ENCODE measurements at places on chromosomes 2 and 18. TPM values are rescaled to one million over a fixed set of nuclear protein-coding genes. Genes with fewer than 3 reads are reported as not detected.

The PROC gene
- 3.4 TPM for total RNA-seq

The PELI1 gene
- total RNA-seq = 57.6 TPM

The UGT1A10 gene
- 45.2 TPM for total RNA-seq

The NCKAP1 gene
- 105 TPM for total RNA-seq

The ZNF892 gene
- total RNA-seq = 2.6 TPM

- H3K4me3 ChIP-seq = no peak overlapping the region
- H3K27ac ChIP-seq = no peak overlapping the region
- DNase-seq = no peak
- H3K36me3 ChIP-seq = no peaks in the 10 kb centered on the region
- no peaks in the 10 kb centered on the region for H3K4me1 ChIP-seq
These were observed 176.1 kb downstream of the VAPA start for GRCh38 chr18:10089881-10090280.

- no peak overlapping the region for H3K4me3 ChIP-seq
- no peaks in the 10 kb centered on the region for H3K27me3 ChIP-seq
- no peak for DNase-seq
- H3K4me1 ChIP-seq = no peaks in the 10 kb centered on the region
These were observed 1626.3 kb upstream of the CELF4 start for GRCh38 chr18:39191931-39192330.

- H3K4me3 ChIP-seq = no peak overlapping the region
- H3K36me3 ChIP-seq = no peaks in the 10 kb centered on the region
- no peaks in the 10 kb centered on the region for H3K4me1 ChIP-seq
- H3K27me3 ChIP-seq = no peaks in the 10 kb centered on the region
- no peak overlapping the region for H3K27ac ChIP-seq
These were observed 6.0 kb downstream of the TTC31 start for GRCh38 chr2:74488643-74489481.

GRCh38 chr18:59560556-59560955 lies 136.7 kb downstream of the CCBE1 start:
- H3K4me1 ChIP-seq = no peaks in the 10 kb centered on the region
- no peak overlapping the region for H3K4me3 ChIP-seq
- DNase-seq = no peak
- H3K27me3 ChIP-seq = no peaks in the 10 kb centered on the region
- H3K36me3 ChIP-seq = no peaks in the 10 kb centered on the region

GRCh38 chr2:172013396-172013795 lies 13.6 kb downstream of the METAP1D start:
- DNase-seq = no peak
- no peaks in the 10 kb centered on the region for H3K27me3 ChIP-seq
- no peaks in the 10 kb centered on the region for H3K4me1 ChIP-seq

DNA sequence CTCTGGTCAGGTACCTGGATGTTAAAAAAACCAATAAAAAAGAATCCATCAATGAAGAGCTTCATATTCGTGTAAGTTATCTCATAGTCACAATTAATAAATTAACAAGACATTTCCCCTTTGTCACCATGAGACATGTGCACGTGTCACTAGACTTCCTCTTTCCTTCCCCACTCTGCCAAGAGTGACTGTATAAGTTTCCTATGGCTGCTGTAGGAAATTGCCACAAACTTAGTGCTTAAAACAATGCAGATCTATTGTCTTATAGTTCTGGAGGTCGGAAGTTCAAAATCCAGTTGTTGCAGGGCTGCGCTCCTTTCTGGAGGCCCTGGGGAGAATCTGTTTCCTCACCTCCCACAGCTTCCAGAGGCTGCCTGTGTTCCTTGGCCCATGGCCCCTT lies 35.8 kb downstream of the SLC9A4 start:
- no peak overlapping the region for H3K27ac ChIP-seq
- DNase-seq = no peak
- no peaks in the 10 kb centered on the region for H3K36me3 ChIP-seq
- H3K27me3 ChIP-seq = no peaks in the 10 kb centered on the region
- no peaks in the 10 kb centered on the region for H3K4me1 ChIP-seq
- H3K4me3 ChIP-seq = no peak overlapping the region

DNA sequence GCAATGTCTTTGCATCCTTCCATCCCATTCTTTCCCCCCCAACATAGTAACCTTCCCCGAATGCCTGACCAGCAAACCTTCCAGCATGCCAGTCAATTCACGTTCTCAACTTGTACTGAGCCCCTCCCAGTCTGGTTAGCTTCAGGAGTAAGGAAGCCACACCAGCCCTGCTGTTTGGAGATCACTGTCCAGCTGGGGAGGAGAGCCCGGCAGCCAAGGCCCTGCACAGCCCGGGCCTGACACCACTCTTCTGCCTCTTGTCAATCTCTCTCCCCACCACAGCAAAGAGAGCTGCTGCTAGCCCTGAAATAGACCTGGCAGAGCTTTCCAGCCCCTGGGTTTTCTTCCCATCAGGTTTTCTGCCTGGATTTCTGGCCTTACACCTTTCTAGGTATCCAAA lies 185.8 kb upstream of the ID2 start:
- peak overlapping the region; percentile 30 for H3K27ac ChIP-seq
- no peak overlapping the region for H3K4me3 ChIP-seq
- DNase-seq = peak; percentile 51
- no peaks in the 10 kb centered on the region for H3K27me3 ChIP-seq

GRCh38 chr18:50422286-50422898 lies 47.5 kb downstream of the SKA1 start:
- DNase-seq = no peak
- H3K4me1 ChIP-seq = no peaks in the 10 kb centered on the region
- no peak overlapping the region for H3K4me3 ChIP-seq
- H3K36me3 ChIP-seq = no peaks in the 10 kb centered on the region
- no peak overlapping the region for H3K27ac ChIP-seq

GRCh38 chr2:226828191-226828590 lies 7.7 kb upstream of the RHBDD1 start:
- H3K27me3 ChIP-seq = no peaks in the 10 kb centered on the region
- no peak for DNase-seq
- no peaks in the 10 kb centered on the region for H3K36me3 ChIP-seq
- no peak overlapping the region for H3K4me3 ChIP-seq
- H3K4me1 ChIP-seq = no peaks in the 10 kb centered on the region

DNA sequence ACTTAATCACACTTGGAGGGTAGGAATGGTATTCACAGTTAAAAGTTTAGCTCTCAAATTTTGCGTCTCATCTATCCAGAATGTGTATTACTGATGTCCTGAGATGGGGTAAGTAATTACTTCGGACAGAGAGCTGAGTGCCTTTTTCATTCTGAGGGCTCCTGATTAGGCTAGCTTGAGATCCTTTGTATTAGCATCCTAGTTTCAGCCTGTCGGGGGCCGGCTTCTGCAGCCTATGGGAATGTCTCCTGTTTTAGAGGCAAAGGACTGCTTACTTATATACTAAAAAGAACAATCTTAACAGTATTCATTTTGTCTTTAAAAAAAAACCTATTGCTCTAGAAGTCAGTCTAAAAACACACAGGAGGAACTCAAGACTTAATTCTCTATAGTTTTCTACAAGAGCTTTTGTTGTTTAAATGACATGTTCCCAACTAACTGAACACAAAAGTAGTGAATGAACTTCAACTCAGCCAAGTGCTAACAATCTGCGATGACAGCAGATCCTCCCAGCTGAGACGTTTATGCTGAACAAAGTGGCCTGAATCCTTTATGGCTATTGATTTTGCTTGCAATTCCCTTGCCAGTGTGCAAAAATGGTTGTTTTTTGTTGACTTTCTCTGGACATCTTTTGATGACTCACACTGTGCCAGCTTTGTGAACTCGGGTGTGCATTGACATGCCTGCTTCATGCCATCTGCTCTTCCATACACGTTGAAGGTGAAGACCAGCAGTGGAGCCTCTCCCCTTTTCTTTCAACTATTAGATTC lies 118.7 kb downstream of the LYPD6B start:
- no peak overlapping the region for H3K27ac ChIP-seq
- no peak overlapping the region for H3K4me3 ChIP-seq

- H3K4me3 ChIP-seq = no peak overlapping the region
- no peaks in the 10 kb centered on the region for H3K36me3 ChIP-seq
- no peak overlapping the region for H3K27ac ChIP-seq
These were observed 36.8 kb downstream of the RNU4ATAC start for GRCh38 chr2:121567452-121567851.

DNA sequence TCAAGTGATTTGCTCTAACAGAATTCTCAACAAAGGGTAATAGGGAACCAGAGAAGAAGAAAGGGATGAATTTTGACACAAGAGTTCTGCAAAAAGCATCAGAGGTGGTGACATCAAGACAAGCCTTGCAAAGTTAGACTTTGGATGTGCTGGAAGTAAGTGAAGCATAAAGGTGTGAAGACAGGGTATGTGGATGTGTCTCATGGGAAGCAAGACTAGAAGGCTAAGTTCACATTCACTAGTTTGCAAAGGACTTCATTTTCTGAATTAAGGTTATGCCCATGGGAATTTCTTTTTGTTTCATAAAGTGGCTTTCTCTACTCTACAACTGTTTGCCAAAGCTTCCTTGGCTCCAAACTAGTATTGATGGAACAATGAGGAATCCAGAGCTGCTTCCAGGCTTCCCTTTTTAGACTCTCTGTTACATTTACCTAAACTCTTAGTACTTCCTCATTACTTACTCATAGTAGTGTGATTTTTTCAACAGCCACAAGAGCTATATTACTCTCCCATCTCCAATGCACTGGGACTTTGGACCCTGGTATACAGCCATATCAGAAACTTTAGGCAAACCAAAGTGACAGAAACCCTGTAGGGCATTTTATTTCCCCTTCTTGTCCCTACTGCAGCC lies 21.1 kb upstream of the IHH start:
- peak overlapping the region; percentile 90 for H3K27ac ChIP-seq
- H3K4me3 ChIP-seq = no peak overlapping the region
- peak; percentile 67 for DNase-seq

All from colonic mucosa (tissue), 4 donors.